Stimulated activated CD4-positive, alpha-beta T cell treated with anti-CD3 and anti-CD28 coated beads, TNF-alpha, amount 100 ng/mL, for 24 hours (primary cell): ENCODE measurements at places on chromosomes 6 and 20.

GRCh38 chr20:37777012-37777950 is 83.5 kb downstream of the CTNNBL1 start:
- no peak for DNase-seq

DNA sequence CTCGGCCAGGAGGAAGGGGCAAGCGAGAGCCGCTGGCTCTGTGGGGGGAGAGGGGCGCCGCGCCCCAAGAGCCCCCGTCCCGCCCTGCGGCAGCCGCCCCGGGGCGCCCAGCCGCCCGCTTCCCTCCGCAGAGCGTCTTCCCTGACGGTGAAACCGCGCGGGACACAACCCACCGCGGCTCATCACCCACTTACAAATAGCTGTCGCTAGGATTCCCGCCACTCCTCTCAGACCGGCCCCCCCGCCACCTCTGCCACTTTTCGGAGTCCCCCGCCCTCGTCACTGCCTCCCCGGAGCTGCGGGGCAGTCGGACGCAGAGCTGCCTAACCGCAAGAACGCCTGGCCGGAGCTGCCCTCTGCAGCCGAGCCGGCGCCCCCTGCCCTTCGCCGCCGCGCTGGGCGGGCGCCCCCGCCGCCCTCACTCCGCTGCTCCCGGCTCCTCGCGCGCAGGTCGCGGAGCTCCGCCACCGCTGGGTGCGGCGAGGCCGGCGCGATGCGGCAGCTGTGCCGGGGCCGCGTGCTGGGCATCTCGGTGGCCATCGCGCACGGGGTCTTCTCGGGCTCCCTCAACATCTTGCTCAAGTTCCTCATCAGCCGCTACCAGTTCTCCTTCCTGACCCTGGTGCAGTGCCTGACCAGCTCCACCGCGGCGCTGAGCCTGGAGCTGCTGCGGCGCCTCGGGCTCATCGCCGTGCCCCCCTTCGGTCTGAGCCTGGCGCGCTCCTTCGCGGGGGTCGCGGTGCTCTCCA is at the start of gene SLC35D3:
Gene SLC35D3 (plus strand): TSS at position 366 of the 749 bp plus-strand sequence. CDS start 128 bp downstream, at position 494.
- DNase-seq, result no peak

GRCh38 chr6:55678330-55679224 is 99.6 kb upstream of the HMGCLL1 start:
- no peak for DNase-seq

- no peak for DNase-seq
Observed at GRCh38 chr6:64777941-64778785, 928.9 kb downstream of the EYS start.

- DNase-seq, result peak; percentile 29
Observed at GRCh38 chr20:38692436-38693411, 31.6 kb upstream of the SLC32A1 start.

DNA sequence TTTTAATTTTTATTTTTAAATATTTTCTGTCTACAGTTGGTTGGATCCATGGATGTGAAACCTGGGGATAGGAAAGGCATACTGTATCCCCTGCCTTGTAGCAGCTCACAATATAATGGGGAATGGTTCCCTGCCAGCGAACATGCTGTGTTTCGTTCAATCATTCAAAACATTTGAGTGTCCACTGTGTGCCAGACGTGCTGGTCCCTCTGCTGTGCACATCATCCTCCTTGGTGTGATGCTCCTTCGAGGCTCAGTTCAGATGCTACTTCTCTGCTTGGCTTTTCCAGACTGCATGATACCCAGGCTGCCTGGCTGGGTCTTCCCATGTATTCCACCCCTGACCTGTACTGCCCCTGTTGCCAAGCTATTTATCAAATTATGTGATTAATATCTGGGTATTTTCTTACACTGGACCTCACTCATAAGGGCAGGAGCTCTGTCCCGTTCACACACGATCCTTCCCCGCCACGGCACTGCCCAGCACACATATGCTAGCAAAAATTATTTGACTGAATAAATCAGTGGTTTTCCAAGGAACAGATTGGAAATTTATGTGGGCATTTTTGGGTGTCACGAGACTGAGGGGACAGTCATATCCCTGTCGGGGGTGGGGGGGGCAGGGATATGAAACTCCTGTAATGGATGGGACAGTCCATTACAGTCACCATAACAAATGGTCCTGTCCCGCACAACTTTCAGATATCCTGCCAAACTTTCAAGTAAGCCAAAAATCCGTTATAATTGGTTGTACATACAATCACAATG is 4.9 kb downstream of the SDCBP2 start:
- DNase-seq, result no peak

- no peak for DNase-seq
Observed at GRCh38 chr6:96816301-96816817, 20.9 kb downstream of the GPR63 start.
